ENCODE measurements at places on chromosomes 11 and 22.

- H3K36me3 ChIP-seq = no peaks in the 10 kb centered on the region
- DNase-seq = peak; percentile 67
- peak overlapping the region; percentile 13 for H3K4me3 ChIP-seq
- peaks cover 36% of the 10 kb centered on the region for H3K4me1 ChIP-seq
- no peaks in the 10 kb centered on the region for H3K27me3 ChIP-seq
Measured at GRCh38 chr11:93537767-93538261, 5.4 kb downstream of the SMCO4 start.

- H3K27ac ChIP-seq = peak overlapping the region; percentile 48
- H3K36me3 ChIP-seq = no peaks in the 10 kb centered on the region
- H3K4me1 ChIP-seq = peaks cover 53% of the 10 kb centered on the region
- DNase-seq = no peak
- H3K27me3 ChIP-seq = no peaks in the 10 kb centered on the region
- no peak overlapping the region for H3K4me3 ChIP-seq
Measured at GRCh38 chr11:61152816-61153592, 8.2 kb downstream of the VPS37C start.

- H3K36me3 ChIP-seq = no peaks in the 10 kb centered on the region
- H3K27me3 ChIP-seq = no peaks in the 10 kb centered on the region
- no peak overlapping the region for H3K4me3 ChIP-seq
- no peak for DNase-seq
- H3K4me1 ChIP-seq = no peaks in the 10 kb centered on the region
- H3K27ac ChIP-seq = no peak overlapping the region
Measured at GRCh38 chr11:81946831-81947230, 786.8 kb downstream of the FAM181B start.

DNA sequence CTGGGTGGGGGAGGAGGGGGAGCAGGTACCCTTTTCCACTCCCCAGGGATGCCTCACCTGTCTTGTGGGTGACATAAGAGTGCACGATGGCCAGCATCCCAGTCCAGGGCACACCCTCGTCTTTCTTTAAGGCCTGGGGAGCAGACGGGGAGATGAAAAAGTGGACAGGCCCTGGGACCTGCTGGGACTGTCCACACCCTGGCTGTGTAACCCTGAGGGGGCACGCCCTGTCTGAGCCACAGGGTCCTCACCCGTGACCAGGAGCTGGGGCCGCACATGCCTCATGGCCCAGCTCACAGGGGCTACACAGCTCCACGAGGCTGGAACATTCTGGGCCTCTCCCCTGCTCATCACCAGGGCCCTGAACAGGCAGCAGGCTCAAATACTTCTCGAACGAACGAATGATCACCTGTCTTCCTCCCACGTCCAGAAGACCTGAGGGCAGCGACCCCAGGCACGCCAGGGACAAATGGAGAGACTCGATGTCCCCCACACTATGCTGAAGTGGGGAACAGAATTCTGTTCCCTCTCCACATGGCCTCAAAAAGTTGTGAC, 123.9 kb downstream of the PHF21B start:
- H3K36me3 ChIP-seq = no peaks in the 10 kb centered on the region
- DNase-seq = no peak
- no peak overlapping the region for H3K27ac ChIP-seq
- no peak overlapping the region for H3K4me3 ChIP-seq
- no peaks in the 10 kb centered on the region for H3K27me3 ChIP-seq
